ENCODE measurements at places on chromosomes 5 and 9.

DNA sequence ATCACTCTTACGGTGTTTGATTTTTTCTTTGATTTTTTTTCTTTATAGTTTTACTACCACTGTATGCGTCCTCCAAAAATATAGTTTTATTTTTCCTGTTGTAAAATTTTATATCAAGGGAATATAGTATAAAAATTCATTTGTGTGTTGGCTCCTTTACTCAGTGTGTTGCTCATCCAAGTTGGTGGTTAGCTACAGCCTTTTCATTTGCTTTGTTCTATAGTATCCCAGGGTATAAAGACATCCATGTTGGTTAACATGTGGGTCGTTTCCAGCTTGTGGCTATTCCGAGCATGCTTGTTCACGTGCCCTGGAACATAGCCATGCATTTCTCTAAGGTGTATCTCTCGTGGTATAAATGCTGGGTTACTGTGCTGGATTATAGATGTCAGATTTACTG is 54.8 kb upstream of the DAB2 start:
- no peak for DNase-seq

DNA sequence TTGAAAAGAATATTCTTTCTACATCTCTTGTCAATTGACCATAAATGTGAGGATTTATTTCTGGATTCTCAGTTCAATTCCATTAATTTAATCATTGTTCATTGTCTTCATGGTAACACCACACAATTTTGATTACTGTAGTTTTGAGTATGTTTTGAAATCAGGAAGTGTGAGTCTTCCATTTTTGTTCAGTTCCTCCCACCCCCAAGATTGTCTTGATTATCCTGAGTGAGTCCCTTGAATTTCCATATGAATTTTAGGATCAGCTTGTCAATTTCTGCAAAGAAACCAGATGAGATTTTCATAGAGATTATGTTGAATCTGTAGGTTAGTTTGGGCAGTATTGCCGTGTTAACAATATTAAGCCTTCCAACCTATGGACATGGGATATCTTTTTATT is 9.5 kb downstream of the CYFIP2 start:
- DNase-seq: no peak

DNA sequence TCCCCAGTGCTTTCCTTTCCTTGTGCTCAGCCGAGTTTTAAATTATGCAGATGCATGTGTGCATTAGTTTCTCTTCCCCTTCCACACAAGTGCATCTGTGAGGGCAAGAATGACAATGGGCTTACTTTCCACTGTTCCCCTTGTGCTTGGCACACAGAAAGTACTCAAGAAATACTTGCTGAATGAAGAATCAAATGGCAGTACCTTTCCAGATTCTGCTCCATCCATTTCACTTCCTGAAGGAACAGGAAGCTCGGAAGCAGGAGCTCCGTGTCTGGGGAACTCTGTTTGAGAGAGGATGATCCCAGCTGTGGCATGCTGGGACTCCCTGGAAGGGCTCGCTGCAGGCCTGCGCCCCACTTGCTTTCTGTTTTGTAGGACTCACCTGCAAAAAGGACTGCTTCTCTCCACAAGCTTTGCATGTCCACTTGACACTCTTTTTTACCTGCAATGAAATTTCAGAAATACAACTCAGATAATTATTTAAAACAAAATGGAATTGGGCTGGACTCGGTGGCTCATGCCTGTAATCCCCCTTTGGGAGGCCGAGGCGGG is 5.5 kb downstream of the MRNIP start:
- no peak for DNase-seq

GRCh38 chr5:87074934-87075541 is 192.6 kb upstream of the RASA1 start:
- DNase-seq: no peak

- no peak for DNase-seq
Measured at GRCh38 chr5:150203832-150204589, 14.1 kb downstream of the SLC6A7 start.

DNA sequence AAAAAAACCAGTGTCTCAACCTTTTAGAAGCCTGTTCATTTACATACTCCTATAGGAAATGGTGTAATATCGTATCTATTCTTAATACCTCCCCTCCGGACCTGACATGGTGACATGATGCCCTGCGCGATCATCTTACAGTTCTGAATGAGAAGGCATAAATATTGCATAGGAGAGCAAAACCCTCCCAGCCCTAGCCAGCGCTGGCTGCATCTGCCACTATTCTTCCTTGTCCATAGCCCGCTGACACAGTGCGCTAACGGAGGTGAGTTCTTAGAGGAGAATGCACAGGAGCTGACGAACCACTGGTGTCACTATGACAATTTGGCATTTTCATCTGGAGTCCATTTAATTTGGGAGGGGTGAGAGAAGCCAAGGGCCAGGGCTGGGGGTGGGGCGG is 290.1 kb downstream of the EFNA5 start:
- no peak for DNase-seq

DNA sequence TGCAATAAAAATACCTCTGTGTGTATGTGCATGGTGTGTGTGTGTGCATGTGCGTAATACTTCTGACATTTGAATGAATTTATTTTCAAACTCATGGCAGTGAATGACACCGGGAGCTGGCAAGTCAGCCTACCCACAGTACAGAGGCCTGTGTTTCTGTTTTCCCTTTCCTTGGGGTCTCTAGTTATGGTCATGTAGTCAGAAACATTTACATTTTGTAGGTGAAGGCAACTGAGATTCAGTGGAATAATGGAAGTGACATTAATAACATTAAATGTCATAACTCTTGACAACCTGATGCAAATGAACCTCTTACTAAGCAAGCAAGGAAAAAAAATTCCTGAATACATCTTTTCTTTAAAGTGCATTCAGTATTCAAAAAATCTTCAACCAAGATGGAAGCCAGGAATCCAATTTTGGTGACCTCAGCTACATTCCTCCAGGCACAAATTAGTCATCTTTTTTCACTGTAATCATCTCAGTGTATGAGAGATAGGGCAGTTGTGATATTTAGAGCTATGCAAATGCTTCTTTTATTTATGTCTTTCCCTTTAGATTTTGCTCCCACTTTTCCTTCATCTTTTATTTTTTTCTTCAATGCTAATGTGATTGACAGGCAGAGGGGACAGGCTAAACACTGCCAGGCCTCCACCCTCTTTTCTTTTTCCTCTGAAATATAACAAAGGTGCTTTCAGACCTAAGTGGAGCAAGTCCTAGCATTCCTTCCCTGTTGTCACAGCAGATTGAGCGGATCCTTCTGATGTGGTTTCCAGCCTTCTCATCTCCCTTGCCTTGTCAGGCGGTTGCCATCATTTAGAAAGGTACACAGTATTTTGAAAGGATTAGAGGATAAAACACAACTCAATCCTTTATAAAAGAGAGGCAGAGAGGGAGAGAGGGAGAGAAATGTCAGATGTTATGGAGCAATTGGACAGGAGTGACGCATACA is 569.8 kb upstream of the ADAMTS16 start:
- DNase-seq: no peak

GRCh38 chr5:149647334-149647733 is 66.0 kb downstream of the ARHGEF37 start:
- DNase-seq: no peak

- DNase-seq: no peak
Measured at GRCh38 chr5:114148253-114148652, 213.6 kb upstream of the KCNN2 start.

Measured in sigmoid colon (tissue), 7 donors.